ENCODE measurements at places on chromosomes 11 and 22.

GRCh38 chr11:8047382-8047781 is 33.6 kb upstream of the TUB start:
- no peak for DNase-seq

DNA sequence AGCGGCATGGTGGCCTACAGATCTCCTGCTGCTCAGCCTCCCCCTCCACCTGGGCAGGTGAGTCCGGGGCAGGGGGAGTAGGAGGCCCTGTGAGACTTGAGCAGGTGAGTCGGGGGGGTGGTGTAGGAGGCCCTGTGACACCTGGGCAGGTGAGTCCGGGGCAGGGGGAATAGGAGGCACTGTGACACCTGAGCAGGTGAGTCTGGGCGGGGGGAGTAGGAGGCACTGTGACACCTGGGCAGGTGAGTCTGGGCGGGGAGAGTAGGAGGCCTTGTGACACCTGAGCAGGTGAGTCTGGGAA is 299.3 kb downstream of the BRD1 start:
- DNase-seq = no peak

GRCh38 chr22:40387746-40388145 is 17.4 kb downstream of the SGSM3 start:
- DNase-seq = no peak

- DNase-seq = no peak
Measured at GRCh38 chr11:124920870-124921609, 2.0 kb downstream of the HEPN1 start.

GRCh38 chr11:61598374-61598773 is 17.5 kb upstream of the SYT7 start:
- no peak for DNase-seq
